Mesothelial cell of epicardium (in vitro differentiated cells): ENCODE measurements at places on chromosomes 5 and 9. TPM values are rescaled to one million over a fixed set of nuclear protein-coding genes. Genes with fewer than 3 reads are reported as not detected.

RLN2 gene
- total RNA-seq, result 2.8 to 3.8 TPM (median 3.4 TPM) in 3 replicates

ADGRD2 gene
- 0.62 to 0.78 TPM (median 0.63 TPM) in 3 replicates for total RNA-seq

LIX1 gene
- 9.9 to 12.0 TPM (median 10.7 TPM) in 3 replicates for total RNA-seq

SUSD3 gene
- 2.4 to 3.2 TPM (median 3.1 TPM) in 3 replicates for total RNA-seq

CLIC3 gene
- total RNA-seq, result 1.5 to 2.9 TPM (median 1.7 TPM) in 3 replicates

RGS7BP gene
- 0.69 to 1.5 TPM (median 1.0 TPM) in 3 replicates for total RNA-seq

EGFLAM gene
- 6.8 to 7.1 TPM (median 7.1 TPM) in 3 replicates for total RNA-seq

BSPRY gene
- total RNA-seq, result 3.4 to 4.3 TPM (median 4.3 TPM) in 3 replicates

FAM221B gene
- 0.07 TPM in 1 of 3 replicates, not detected in the others for total RNA-seq

ELAVL2 gene
- 1.1 to 1.4 TPM (median 1.4 TPM) in 3 replicates for total RNA-seq

PCDHGC4 gene
- 5.2 to 6.2 TPM (median 5.2 TPM) in 3 replicates for total RNA-seq

FYB1 gene
- total RNA-seq, result 1.2 to 1.6 TPM (median 1.5 TPM) in 3 replicates

MEIKIN gene
- not detected in 3 replicates for total RNA-seq

SLIT3 gene
- 64.1 to 65.1 TPM (median 64.3 TPM) in 3 replicates for total RNA-seq

FAM153A gene
- total RNA-seq, result 0.04 TPM in 1 of 3 replicates, not detected in the others

IL7R gene
- total RNA-seq, result 0.13 to 0.25 TPM (median 0.13 TPM) in 3 replicates

AJM1 gene
- total RNA-seq, result 3.1 to 3.8 TPM (median 3.6 TPM) in 3 replicates

GLRA1 gene
- not detected in 3 replicates for total RNA-seq

SLC22A4 gene
- 2.1 to 2.4 TPM (median 2.2 TPM) in 3 replicates for total RNA-seq

DND1 gene
- total RNA-seq, result 3.3 to 3.9 TPM (median 3.5 TPM) in 3 replicates

CDC23 gene
- 37.6 to 44.1 TPM (median 39.0 TPM) in 3 replicates for total RNA-seq

CANX gene
- total RNA-seq, result 487 to 514 TPM (median 500 TPM) in 3 replicates

MELK gene
- total RNA-seq, result 14.8 to 15.4 TPM (median 15.0 TPM) in 3 replicates

FAM81B gene
- total RNA-seq, result 2.7 to 4.3 TPM (median 4.0 TPM) in 3 replicates

TAF11L5 gene
- total RNA-seq, result not detected in 3 replicates

SMC5 gene
- total RNA-seq, result 48.9 to 56.2 TPM (median 49.3 TPM) in 3 replicates

GZMA gene
- total RNA-seq, result not detected in 3 replicates

IL3 gene
- not detected in 3 replicates for total RNA-seq

IFNB1 gene
- not detected in 3 replicates for total RNA-seq

TUSC1 gene
- total RNA-seq, result not detected in 3 replicates

AKNA gene
- total RNA-seq, result 19.6 to 24.0 TPM (median 23.1 TPM) in 3 replicates

CD74 gene
- total RNA-seq, result 16.1 to 17.1 TPM (median 16.9 TPM) in 3 replicates

CA9 gene
- total RNA-seq, result 1.1 to 2.3 TPM (median 1.7 TPM) in 3 replicates

COL5A1 gene
- 549 to 605 TPM (median 596 TPM) in 3 replicates for total RNA-seq

CDC20B gene
- 0.09 to 0.16 TPM in 2 of 3 replicates, not detected in the other for total RNA-seq

GBGT1 gene
- 29.1 to 32.8 TPM (median 31.8 TPM) in 3 replicates for total RNA-seq

PCDHB15 gene
- total RNA-seq, result 2.2 to 2.4 TPM (median 2.3 TPM) in 3 replicates

SLC45A2 gene
- 0.45 to 0.63 TPM (median 0.62 TPM) in 3 replicates for total RNA-seq

SERINC5 gene
- total RNA-seq, result 87.6 to 91.0 TPM (median 89.5 TPM) in 3 replicates

ZDHHC11 gene
- 9.7 to 13.3 TPM (median 11.4 TPM) in 3 replicates for total RNA-seq

FAT2 gene
- 2.5 to 2.8 TPM (median 2.8 TPM) in 3 replicates for total RNA-seq

PCDHB9 gene
- 14.5 to 16.0 TPM (median 15.1 TPM) in 3 replicates for total RNA-seq

CSF2 gene
- total RNA-seq, result not detected in 3 replicates

SLC1A1 gene
- total RNA-seq, result 3.5 to 4.8 TPM (median 3.9 TPM) in 3 replicates

SLC6A7 gene
- total RNA-seq, result not detected in 3 replicates

FAM120A gene
- 58.9 to 62.0 TPM (median 59.4 TPM) in 3 replicates for total RNA-seq

CFAP77 gene
- 0.23 TPM in 1 of 3 replicates, not detected in the others for total RNA-seq

TAS2R1 gene
- total RNA-seq, result not detected in 3 replicates

C9orf153 gene
- total RNA-seq, result 0.27 to 0.51 TPM (median 0.41 TPM) in 3 replicates

LEAP2 gene
- total RNA-seq, result 1.9 to 2.6 TPM (median 1.9 TPM) in 3 replicates
